ENCODE measurements at places on chromosomes 1 and 21. TPM values are rescaled to one million over a fixed set of nuclear protein-coding genes. Genes with fewer than 3 reads are reported as not detected.

MTARC1 gene
- 33.7 TPM for total RNA-seq

THEM5 gene
- not detected for total RNA-seq

AKR7A3 gene
- 0.81 TPM for total RNA-seq

CCDC190 gene
- total RNA-seq = not detected

ANGPTL1 gene
- total RNA-seq = not detected

ETNK2 gene
- total RNA-seq = 18.6 TPM

SLC45A1 gene
- total RNA-seq = 0.63 TPM

PSRC1 gene
- total RNA-seq = 63.0 TPM

PCP4 gene
- 0.77 TPM for total RNA-seq

PRUNE1 gene
- total RNA-seq = 22.3 TPM

RAB25 gene
- total RNA-seq = 42.8 TPM
